ENCODE measurements at places on chromosomes 5 and 9.
A peak's percentile ranks its signal among the peaks of the same experiment; 100 is the strongest.

DNA sequence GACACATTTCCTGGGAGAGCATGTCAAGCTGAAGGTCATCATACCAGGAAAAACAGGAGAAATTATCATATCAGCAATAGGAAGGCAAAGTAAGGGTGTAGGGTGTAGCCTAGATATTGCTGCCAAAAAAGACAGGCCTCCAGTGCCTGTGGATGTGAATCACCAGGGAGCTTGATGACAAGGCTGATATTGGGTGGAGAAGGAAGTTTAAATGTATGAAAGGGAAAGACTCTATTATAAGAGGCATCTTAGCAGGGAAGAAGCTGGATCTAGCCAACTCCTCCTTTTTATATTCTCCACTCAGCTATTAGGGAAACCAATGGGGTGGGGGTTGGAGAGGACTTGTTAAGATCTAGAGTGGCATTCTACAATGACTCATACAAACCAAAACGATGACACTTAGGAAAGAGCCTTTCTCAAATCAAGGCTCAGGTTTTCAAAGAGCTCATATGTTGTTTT lies 13.4 kb upstream of the TXNDC8 start:
- peak; percentile 50 for DNase-seq

DNA sequence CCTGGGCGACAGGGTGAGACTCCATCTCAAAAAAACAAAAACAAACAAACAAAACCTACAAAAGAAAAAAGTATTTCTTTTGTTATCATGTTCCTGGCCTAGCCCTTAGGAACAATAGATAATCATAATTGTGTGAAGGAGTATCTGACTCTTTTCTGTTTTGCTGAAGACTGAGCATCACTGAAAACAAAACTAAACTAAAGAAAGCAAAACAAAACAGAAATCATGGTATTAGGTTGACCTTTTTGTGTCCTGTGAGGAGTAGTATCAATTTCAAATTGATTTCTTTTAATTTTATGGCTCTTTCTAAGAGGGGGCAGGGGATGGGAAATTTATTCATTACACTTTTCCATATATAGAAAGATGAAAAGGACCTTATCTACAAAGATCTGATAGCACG lies 246.0 kb downstream of the YTHDC2 start:
- DNase-seq: no peak

DNA sequence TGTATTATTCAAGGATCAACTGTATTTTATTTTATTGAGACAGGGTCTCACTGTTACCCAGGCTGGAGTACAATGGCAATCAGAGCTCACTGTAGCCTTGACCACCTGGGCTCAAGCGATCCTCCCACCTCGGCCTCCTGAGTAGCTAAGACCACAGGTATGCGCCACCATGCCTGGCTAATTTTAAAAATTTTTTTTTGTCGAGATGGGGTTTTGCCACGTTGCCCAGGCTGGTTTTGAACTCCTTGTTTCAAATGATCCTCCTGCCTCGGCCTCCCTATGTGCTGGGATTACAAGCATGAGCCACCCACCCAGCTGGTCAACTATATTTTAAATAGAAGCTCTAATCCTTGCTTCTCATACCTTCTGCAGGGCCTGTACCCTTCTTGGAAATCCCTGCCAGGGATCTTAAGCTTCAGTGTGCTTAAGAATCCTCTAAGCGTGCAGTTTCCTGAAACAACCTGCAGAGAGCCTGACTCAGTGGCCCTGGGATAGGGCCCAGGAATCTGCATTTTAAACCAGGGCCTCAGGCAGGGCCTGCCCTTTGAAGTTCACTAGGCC lies 2.9 kb downstream of the AKNA start:
- DNase-seq: no peak

- DNase-seq: no peak
Observed at GRCh38 chr5:84253946-84254345, 130.7 kb downstream of the EDIL3 start.

- no peak for DNase-seq
Observed at GRCh38 chr5:74282490-74282889, 358.0 kb downstream of the ENC1 start.

GRCh38 chr5:82319651-82320376 lies 41.7 kb upstream of the RPS23 start:
- no peak for DNase-seq

- DNase-seq: no peak
Observed at GRCh38 chr9:129783516-129784361, 19.2 kb upstream of the TOR1B start.

GRCh38 chr9:2159521-2160454 lies 144.6 kb downstream of the SMARCA2 start:
- no peak for DNase-seq

All from non-pigmented ciliary epithelial cell (primary cell).